Tibial artery (tissue), 4 donors: ENCODE measurements at places on chromosomes 13 and 19.

DNA sequence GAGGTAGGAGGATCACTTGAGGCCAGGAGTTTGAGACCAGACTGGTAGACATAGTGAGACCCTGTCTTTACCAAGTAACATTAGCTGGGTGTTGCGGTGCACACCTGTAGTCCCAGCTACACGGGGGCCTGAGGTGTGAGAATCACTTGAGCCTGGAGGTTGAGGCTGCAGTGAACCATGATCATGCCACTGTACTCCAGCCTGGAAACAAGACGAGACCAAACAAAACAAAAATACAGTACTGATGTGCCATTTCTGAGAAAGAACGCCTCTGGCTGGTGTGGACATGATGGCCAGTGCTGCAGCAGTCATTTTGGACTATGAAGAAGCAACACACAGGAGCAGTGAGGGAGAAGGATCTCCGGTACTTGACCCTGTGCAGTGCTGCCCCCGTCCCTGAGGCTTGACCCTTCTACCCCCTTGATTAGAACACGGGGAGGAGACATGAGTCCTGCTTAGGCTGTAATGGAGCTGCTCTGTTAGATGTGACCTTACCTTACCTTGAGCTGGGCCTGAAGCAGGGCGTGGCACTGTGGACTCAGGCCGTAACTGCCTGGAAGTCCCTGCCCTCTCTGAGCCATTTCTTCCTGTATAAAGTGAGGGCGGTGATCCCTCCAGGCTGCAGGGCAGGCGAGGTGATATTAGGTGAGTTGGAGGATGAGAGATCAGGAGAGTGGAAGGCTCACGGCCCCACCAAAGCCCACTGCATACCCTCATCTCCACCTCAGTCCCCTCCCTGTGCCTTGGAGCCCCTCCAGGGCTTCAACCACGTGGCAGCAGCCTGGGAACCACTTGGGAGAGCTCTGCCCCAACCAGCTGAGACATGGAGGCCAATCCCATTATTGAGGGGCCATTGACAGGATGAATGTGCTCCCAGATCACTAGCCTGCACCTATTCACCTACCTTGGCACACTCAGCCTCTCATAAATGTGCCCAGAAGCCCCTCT, 5.9 kb downstream of the RPL18A start:
- DNase-seq: no peak

GRCh38 chr13:60303166-60303565, 93.9 kb upstream of the TDRD3 start:
- no peak for DNase-seq

GRCh38 chr13:29577136-29578051, 18.1 kb downstream of the SLC7A1 start:
- no peak for DNase-seq

- no peak for DNase-seq
These were observed 2.9 kb upstream of the PTOV1 start for GRCh38 chr19:49847731-49848696.

DNA sequence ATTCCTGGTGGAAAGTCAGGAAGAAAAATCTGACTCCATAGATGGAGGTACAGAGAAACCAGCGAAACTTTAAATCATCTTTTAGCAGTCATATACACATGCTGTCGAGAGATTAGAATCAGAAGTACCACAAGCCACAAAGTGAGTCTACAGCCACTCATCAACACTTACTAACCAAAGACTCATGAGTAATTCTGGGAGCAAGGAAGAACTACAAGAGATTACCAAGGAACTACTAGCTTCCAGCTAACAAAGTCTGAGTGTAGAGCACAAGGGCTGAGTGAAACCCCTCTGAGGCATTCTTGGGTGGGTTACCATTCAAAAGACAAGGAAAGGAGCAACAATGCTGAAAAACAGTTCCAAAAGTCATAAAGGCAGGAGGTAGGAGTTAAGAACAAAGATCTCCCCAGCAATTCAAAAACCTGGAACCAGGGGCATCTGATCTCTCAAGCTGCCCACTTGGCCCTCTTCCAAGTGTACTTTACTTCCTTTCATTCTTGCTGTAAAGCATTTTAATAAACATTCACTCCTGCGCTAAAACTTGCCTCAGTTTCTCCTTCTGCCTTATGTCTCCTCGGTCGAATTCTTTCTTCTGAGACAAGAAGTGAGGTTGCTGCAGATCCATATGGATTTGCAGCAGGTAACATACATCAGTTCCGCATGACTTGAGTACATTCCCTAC, 13.0 kb downstream of the RBM26 start:
- no peak for DNase-seq

DNA sequence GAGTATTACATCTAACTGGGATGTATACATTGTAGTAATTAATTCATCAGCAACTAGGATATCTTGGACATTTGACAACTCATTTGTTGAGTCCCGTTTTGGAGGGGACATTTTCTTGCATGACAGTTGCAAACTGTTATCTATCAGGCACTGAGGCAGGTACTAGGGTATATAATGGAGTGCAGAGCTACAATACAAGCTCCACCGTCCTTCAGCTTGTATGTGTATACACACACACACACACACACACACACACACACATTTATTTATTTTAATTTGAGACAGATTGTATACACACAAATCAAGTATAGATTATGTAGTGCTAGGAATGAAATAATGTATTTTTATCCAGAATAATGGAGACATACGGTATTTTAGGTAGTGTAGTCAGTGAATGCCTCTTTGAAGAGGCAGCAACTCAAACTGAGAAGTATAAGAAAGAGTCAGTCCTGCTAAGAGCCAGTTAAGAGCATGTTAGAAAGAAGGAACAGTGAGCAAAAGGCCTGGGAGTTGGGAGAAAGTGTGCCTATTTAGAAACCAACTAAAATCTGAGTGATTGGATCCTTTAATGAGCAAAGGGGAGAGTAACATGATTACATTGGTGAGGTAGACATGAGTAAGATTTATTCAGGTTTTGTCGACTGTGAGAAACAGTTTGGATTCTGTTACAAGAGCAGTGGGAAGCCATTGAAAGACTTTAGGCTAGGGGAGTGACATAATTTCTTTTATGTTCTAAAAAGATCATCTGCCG, 74.5 kb downstream of the NBEA start:
- DNase-seq: no peak

- no peak for DNase-seq
These were observed at the start of gene PRMT1 for GRCh38 chr19:49677231-49677900. PRMT1 (plus strand) TSS chr19:49677271; CDS start chr19:49677281, 10 bp downstream.

DNA sequence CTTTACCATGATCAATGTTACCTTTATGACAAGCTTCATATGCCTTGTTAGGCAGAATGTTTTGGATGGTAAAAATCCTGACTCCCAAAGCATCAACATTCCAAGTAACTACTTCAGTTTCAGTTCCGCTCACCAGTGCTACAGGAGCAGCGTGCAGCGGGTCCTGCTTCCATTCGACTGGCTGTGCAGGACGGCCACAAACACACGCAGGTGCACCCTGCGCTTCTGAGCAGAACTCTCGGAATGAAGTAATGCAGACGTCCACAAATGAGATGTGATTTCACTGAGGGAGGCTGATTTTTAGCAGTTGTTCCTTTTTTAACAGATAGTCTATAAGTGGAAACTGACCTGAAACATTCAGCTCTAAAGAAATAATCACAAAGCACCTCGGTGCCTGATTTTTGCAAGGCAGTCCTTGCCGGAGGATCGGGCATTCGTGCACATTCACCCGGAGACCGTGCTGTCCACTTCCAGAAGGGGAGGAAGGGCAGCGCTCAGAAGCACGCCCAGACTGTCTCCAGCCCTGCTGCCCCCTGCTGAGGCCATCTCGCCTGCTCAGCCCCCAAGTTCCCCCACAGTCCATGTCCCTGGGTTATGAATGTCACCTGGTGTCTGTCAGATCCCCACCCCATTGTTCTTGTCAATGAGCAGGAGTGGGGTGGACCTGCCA, 85.8 kb downstream of the RAB20 start:
- no peak for DNase-seq

DNA sequence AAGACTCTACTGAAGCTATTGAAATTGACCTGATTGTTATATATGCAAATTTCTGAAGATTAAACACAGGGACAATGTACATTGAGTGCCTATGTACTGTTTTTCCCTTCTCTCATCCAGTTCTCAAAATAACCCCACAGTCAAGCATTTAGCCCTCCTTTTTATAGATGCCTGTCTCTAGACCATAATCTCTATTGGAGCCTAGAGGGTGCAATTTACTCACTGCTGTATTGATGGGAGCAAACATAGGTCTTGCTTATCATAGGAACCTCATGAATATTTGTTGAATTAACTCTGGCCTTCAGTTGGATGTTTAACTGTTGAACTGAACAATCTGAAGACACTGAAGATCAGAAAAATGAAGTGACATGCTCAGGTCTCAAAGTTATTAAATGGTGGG, 183.0 kb downstream of the RFC3 start:
- no peak for DNase-seq

GRCh38 chr19:23203841-23204344, 46.3 kb downstream of the ZNF724 start:
- DNase-seq: peak; percentile 20

GRCh38 chr13:28110414-28110813, 10.0 kb upstream of the FLT3 start:
- DNase-seq: no peak

DNA sequence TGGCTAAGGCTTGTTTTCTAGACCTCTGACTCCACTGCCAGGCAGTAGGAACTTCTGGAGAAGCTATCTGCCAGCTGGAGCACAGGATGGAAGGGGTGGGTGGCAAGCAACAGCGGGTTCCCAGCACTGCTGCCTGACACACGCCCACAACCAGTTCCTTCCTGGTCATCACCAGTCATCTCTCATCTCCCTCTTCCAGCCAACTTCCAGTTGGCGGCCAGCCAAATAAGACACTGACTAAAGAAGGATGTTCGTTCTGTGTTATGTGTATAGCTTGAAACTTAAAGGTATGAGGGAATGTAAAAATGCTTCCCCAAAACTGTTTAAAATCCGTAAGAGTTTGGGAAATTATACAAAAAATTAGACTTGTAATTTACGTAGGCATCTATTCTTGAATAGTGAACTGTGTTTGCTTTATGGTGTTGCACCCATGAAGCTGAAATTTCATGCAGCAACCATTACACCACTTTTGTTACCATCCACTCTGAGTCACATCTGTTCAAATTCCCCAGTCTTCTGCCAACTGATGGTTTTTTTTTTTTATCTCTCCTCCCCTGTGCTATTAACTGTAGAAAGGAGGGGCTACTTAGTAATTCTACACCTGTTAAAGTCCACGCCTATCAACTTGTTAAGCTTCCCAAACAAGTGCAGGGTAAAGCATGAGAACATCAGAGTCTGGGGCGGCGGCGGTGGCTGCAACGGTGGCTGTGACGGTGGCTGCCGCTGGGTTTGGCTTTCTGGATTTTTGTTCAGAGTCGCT, 86.2 kb upstream of the FRY start:
- DNase-seq: peak; percentile 85

DNA sequence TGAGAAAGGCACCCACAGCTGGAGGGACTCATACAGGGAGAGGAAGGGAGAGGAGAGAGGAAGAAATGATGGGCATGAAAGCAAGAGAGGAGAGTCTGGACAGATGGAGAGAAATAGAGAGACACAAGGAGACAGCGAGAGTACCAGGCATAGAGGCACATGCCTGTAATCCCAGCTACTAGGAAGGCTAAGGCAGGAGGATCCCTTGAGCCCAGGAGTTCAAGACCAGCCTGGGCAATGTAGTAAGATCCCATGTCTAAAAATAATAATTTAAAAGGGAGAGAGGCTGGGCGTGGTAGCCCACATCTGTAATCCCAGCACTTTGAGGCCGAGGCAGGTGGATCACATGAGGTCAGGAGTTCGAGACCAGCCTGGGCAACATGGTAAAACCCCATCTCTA, 9.3 kb downstream of the UNC13A start:
- DNase-seq: no peak
